Nephron progenitor cell (in vitro differentiated cells): ENCODE measurements at places on chromosomes 2 and 18.

DNA sequence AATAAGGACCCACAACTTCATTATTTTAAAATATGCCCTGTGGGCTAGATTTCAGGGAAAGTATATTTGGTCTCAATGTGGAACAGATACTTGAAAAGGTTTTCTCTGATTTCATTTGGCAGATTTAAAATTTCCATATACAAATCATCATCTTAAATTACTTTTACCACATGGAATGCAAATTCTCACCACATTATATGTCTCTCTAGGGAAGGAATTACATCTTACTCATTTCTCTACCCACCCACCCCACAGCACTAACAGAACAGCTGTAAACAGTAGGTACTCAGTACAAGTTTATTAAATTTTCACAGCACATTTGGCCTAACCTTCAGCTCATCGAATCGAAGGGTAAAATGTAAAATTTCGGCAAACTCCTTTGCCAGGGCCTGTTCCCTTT lies 104.0 kb downstream of the CYRIA start:
- DNase-seq = no peak

DNA sequence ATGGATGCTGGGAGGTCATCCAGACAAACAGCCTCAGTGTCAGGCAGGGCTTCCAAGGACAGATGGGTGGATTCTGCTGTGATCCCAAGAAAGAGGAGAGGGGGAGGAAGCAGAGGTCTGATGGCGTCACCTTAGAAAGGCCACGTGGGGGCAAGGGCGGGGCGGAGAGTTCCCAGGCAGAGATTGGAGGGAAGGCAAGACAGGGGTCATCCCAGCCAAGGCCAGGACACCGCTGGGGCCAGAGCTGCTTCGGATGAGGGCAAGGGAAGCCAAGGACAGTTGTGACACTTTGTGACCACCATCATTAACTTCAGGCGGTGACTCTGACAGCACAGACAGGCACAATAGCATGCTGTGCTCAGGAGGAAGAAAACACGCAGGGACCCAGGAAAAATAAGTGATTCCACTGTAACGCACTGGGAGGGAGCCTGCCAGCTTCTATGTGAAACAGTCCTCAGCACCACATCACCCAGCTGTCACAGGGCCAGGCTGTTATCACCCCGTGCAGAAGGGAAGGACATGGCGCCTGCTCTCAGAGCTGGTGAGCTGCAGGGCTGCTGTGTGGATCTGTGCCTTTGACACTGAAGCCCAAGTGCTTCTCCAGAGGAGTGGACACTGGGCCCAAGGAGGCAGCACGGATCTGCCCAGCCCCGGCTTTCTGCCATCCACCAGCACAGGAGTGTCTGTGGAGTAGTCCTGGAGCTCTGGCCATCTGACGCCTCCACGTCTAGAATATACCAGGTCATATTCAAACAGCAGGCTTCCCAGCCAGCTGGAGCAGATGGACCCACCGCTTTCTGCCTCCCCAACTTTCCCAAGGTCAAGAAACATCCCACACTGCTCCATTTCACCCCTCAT lies 204.1 kb downstream of the NDUFA10 start:
- no peak for DNase-seq

DNA sequence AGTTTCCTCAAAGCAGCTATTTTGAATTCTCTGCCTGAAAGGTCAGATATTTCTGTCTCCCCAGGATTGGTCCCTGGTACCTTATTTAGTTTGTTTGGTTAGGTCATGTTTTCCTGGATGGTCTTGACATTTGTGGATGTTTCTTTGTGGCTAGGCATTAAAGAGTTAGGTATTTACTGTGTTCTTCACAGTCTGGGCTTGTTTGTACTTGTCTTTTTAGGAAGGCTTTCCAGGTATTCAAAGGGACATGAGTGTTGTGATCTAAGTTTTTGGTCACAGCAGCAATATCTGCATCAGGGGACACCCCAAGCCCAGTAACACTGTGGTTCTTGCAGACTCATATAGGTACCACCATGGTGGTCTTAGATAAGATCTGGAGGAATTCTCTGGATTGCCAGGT lies 11.8 kb downstream of the MYO3B start:
- DNase-seq = no peak

DNA sequence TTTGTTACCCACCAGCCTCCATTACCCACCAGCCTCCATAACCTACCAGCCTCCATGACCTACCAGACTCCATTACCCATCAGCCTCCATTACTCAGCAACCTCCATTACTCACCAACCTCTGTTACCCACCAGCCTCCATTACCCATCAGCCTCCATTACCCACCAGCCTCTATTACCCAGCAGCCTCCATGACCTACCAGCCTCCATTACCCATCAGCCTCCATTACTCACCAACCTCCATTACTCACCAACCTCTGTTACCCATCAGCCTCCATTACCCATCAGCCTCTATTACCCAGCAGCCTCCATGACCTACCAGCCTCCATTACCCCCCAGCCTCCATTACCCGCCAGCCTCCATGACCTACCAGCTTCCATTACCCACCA lies 133.3 kb upstream of the HS6ST1 start:
- DNase-seq = no peak

DNA sequence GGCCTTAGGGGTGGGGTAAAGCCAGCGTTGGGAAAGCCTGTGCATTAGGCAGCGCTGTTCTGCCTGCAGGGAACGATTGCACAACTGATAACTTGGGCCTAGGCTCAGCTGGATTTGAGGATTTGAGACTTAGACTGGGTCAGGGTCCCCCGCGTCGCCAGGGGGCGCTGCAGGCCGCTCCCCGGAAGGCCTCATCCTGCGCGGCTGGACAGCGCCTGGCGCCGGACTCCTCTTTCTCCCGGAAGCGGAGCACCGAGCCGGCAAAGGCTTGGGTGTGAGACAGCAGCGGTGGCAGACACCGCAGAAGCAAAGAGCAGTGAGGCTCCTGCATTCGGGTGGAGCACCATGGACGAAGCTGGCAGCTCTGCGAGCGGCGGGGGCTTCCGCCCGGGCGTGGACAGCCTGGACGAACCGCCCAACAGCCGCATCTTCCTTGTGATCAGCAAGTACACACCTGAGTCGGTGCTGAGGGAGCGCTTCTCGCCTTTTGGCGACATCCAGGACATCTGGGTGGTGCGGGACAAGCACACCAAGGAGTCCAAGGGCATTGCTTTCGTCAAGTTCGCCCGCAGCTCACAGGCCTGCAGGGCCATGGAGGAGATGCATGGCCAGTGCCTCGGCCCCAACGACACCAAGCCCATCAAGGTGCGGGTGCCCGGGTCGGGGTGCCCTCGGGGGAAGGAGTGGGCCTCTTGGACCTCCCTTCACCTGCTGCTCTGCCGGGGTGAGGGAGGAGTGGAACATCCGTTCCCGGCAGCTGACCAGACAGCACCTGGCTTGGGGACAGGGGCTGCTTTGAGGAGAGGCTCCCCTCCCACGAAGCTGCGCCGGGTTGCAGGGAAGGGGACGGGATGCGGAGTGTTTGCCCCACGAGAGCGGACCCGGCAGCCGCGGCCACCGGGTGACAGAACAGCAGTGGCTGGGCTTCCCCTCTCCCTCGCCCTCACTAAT lies at the start of gene RBM45:
Gene RBM45, plus strand, starts transcription at position 236 of the 951 bp plus-strand sequence. Its CDS starts 110 bp downstream, at position 346.
- peak; percentile 94 for DNase-seq

DNA sequence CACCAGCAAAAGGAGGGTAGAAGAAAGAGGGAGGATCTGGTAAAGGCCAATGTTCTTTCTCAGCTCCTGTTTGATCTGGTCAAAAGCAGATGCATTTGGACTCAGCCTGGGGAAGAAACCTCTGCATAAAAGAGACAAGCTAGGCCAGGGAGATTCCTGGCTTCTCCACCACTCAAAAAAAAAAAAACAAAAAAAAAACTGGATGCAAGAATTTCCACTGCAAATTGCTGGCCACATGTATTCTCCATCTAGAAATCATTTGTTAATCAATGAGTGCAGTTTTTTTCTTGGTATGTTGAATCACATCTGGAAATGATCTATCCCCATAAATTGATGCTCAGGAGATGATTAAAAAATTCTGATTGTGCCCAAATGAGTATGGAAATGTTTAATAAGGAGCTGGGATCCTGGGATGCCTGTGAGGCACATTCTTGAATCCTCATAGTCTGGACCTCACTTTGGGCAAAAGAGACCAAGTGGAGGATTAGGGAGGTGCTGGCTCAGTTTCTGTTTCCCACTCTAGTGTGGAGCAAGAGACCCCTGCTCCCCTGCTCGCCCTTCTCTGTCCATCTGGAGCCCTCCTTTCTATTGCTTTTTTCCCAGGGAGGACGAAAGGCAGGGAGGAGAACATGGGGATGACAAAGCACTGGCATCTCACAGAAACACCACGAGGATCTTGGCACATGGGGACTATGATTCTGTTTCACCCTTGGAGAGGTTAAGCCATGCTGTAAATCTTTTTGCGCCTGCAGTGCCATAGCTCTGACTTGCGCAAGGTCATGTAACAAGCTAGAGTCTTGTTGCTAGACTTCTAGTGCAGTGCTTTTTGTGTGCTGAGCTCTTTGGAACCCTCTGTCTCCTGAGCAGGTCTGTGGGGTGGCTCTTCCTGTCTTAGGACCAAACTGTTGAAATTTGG lies 57.6 kb downstream of the APOB start:
- no peak for DNase-seq

GRCh38 chr2:16142383-16143361 lies 202.3 kb downstream of the MYCN start:
- DNase-seq = no peak
